ENCODE measurements at places on chromosomes 2 and 18.

- DNase-seq: no peak
Measured at GRCh38 chr2:58812771-58813344, 571.7 kb upstream of the FANCL start.

- no peak for DNase-seq
Measured at GRCh38 chr18:10252494-10252893, 201.9 kb upstream of the APCDD1 start.

DNA sequence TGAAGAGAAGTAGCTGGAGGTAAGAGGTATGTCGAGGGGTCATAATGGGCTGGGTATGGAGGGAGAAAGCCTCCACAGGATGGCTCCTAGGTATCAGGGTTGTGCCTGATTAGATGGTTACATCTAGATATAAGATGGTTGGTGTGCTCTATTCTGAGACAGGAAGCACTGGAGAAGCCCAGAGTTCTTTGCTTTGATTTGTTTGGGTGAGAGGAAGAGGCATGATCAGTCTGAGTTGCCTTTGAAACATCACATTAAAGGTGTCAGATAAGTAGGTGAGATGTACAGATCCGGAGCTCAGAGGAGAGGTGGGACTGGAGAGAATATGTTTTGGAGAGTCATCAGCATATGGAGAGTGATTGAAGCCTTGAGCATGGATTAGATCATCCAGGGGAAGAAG lies 74.1 kb downstream of the KLHL29 start:
- no peak for DNase-seq

DNA sequence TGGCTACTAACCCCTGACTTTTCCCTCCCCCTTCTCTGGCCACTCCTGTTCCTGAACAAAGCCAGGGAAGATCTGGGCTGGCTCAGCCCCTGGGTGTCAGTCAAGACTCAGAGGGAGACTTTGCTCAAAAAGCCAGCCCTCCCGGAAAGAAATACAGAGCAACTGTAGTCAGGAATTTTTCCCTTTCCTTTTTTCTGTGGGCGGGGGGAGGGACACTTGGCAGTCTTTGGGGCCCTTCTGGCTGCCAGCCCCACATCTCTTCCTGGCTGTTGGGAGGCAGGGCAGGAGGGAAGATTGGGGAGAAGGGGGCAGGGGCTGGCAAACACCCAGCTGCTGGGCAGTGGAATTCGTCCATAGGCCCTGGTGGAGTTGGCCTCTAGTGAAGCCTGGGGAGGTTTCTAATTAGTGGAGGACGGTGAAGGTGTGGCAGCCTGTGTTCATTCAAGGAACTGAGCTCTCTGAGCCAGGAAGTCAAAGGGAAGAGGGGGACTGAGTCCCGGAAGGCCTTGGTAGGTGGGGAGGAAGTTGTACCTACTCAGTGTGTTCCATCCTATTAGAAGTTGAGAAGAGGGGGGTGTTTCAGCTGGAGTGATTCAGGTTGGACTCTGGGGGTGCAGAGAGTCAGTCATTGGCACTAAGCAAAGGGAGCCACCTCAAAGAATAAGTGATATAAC lies 10.9 kb downstream of the IGFBP2 start:
- DNase-seq: no peak

DNA sequence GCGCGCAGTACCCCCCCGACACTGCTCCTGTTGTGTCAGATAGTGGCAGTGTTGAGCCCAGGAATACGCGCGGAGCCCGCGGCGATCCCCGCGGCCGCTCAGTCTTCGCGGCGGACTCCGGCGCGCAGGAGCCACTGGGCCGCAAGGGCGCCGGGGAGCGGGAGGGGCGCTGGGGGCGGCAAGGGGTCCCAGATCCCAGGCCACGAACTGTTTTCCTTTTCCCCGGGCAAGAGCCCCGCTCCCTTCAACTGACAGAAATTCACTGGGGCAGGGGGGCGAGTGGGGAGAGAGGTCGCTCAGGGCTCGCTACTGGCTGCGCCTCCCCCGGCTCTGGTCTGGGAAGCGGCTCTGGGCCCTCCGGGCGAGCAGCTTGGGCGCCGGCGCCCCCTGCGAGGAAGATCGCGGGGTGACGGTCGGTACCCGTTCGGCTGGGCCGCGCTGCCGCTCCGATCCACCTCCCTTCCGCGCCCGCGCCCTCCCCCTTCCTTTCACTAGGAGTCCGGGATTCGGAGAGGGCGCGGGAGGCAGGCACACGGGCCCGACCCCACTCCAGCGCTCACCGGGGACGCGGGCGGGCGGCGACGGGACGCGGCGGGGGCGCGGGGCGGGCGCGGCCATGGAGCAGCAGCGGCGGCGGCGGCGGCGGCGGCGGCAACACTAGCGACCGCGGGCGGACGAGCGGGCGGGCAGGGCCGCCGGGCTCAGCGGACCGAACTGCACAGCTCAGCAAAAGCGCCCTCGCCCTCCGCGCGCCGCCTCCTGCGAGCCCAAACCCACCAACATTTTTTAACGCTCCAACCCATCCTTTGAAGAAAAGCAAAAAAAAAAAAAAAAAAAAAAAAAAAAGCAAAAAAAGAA lies 1.4 kb upstream of the SETBP1 start:
- DNase-seq: peak; percentile 98

DNA sequence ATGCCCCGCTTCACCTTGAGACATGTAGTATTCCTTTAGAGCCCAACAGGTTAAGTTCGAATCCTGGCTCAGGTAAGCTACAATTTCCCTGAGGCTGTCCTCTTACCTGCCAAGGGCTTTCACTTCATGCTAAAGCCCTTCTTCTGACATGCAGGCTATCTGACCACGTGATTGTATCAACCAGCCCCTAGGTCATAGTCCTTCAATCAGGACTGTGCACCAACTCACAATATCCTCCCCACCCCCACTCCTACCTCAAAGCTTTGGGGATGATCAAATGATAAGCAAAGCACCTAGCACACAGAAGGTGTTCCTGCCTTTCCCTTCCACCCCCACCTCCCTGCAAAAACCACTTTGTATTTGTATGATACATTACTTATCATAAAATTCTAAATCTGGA lies 78.9 kb downstream of the AAK1 start:
- DNase-seq: no peak

- DNase-seq: no peak
Measured at GRCh38 chr2:57906152-57906732, 140.4 kb upstream of the VRK2 start.

GRCh38 chr2:186559848-186560247 lies 30.0 kb upstream of the ITGAV start:
- no peak for DNase-seq

- DNase-seq: no peak
Measured at GRCh38 chr2:119006441-119006840, 64.4 kb downstream of the MARCO start.

GRCh38 chr2:117940436-117940835 lies 73.4 kb downstream of the CCDC93 start:
- DNase-seq: no peak

GRCh38 chr18:48994044-48994651 lies 43.4 kb upstream of the SMAD7 start:
- no peak for DNase-seq

- no peak for DNase-seq
Measured at GRCh38 chr2:88036182-88036581, 19.4 kb downstream of the KRCC1 start.

DNA sequence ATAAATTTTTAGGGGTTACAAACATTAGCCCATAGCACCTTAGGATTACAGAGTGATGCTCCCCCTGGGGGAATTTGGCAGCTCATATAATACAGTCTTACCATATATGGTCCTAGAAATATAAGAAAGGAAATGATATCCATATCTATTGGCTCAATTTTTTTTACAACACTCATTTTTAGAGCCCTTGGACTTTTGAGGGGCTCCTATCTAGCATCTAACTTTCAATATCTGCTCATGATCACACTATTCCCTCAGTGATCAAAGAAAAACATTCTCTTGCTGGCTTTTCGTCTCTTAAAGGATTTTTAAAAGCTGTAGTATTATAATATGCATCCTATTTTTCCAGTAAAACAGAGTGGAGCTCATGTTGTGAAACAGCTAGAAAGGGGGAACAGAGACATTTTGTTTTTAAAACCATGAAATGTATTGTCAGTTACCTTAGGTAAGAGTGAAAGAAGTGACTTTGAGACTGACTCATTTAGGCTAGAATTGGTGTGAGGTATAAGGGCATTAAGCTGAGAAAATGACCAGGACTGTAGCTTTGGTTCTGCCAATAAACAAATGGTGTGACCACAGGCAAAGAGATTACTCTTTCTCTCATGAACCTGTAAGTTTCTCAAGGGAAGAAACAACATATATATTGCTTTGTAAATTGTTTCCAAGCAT lies 65.8 kb downstream of the ALPK2 start:
- no peak for DNase-seq

DNA sequence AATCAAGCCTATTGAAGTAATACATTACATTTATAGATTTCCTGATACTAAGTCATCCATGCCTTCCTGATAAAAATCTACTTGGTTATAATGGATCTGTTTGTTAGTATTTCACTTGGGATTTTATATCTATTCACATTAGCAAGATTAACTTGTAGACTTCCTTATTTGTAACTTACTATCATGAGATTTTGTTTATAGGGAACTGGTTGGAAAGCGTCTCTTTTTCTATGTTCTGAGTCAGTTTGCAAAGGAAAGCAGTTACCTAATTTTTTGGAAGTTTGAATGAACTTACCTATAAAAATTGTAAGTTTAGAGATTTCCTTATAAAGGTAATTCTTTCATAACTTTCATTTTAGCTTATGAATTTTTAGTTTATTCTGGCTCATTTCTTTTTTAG lies 141.4 kb downstream of the SMAD7 start:
- DNase-seq: no peak

DNA sequence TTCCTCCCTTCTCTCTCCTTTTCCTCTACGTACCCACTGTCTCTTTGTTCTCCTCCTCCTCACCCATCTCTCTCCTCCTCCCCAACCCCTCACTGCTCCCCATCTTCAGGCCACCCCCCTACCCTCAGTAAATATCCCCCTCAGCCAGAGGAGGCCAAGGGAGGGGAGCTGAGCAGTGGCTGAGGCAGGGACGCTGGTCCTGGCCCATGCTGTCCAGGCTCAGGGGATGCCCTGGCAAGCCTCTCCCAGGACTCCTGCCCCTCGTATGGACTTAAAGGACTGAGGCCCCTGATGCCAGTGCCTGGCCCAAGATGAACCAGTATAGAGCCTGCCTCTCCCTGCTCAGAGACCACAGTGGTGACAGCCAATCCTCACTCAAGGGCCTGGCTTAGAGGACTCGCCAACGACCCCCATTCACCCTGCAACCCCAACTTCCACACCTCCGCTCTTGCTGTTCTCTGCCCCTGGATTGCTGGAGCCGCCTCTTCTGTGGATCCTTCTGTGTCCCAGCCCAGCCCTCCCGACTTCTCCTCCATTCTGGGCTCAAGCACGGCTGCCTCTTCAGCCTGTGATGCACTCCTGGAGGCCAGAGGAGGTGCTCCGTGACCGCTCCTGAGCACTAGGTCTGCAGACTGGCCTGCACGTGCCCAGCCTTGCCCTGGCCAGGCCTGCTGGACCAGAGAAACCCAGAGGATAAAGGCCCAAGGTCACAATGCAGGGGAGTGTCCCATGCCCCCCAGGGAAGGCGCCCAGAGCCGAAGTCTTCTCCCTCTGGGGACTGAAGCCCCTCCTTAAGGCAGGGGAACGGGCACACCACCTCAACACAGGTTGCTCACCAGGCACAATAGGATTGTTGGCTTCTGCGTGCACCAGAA lies 9.5 kb upstream of the DUSP2 start:
- no peak for DNase-seq

- DNase-seq: no peak
Measured at GRCh38 chr2:38016219-38016618, 59.7 kb downstream of the CYP1B1 start.

- DNase-seq: no peak
Measured at GRCh38 chr18:51051105-51051712, 21.2 kb downstream of the SMAD4 start.

DNA sequence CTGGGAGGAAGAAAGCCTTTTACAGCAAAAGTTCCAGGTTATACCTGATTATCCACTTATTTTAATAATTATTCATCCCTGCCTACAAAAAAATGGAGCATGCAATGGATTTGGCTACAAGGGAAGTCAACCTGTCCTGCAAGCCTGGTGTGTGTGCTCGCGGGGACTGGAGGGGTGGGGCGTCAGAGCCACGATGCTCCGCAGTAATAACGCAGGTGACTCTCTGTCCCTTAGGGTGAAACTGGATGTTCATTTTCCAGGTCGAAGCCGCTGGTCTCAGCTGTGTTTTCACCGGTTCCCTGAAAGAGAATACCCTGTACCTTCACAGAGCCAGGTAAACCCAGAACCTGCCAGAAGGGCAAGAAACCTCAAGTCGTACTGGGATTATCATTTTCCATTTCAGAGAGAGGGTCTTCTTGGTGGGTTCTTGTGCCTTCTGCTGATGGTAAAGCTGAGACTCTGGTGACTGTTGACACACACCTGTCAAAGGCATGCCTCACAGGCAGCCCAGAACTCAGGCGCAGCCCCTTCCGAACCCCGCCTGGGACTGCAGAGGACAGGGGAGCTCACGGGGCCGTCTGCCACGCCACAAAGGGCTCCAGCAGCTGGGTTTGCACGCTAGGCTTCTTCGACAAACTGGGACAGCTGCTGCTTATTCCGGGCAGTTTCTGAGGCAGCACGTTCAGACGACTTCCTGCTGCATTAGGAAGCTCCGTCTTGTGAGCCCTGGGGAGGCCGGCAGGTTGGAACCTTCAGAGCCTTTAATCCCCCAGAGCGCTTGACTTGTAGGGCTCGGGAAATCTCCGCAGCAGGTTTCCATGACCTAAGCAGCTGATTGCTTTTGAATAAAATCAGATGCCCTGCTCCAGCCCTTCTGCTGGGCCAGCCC lies 58.6 kb downstream of the KCNG2 start:
- peak; percentile 29 for DNase-seq

GRCh38 chr2:175430236-175430635 lies 248.7 kb upstream of the ATP5MC3 start:
- DNase-seq: no peak
